ENCODE measurements at places on chromosomes 2 and 18. TPM values are rescaled to one million over a fixed set of nuclear protein-coding genes. Genes with fewer than 3 reads are reported as not detected.

GRCh38 chr2:21489080-21489479 lies 365.3 kb downstream of the TDRD15 start:
- H3K36me3 ChIP-seq: no peaks in the 10 kb centered on the region
- DNase-seq: no peak
- H3K27ac ChIP-seq: no peak overlapping the region
- H3K4me1 ChIP-seq: no peaks in the 10 kb centered on the region

DNA sequence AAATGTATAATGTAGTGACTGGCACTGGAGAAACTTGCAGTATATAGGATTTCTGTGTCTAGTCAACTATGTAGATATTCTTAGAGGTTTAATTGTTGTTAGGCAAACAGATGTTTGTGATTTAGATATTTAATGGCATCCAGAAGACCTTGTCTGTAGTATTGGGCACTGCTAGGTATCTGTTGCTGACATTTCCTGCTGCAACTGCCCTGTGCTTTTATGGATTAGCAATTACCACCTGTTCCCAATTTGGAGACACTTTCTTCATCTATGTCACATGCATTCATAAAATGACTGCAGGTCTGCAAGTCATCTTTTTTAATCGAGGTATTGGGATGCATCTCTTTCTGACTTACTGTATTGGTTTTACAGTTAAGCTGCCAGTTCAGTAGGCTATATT lies 71.3 kb downstream of the ITGA4 start:
- DNase-seq: peak; percentile 43
- H3K27me3 ChIP-seq: no peaks in the 10 kb centered on the region
- H3K4me1 ChIP-seq: no peaks in the 10 kb centered on the region
- H3K27ac ChIP-seq: no peak overlapping the region
- no peak overlapping the region for H3K4me3 ChIP-seq
- H3K36me3 ChIP-seq: no peaks in the 10 kb centered on the region

DNA sequence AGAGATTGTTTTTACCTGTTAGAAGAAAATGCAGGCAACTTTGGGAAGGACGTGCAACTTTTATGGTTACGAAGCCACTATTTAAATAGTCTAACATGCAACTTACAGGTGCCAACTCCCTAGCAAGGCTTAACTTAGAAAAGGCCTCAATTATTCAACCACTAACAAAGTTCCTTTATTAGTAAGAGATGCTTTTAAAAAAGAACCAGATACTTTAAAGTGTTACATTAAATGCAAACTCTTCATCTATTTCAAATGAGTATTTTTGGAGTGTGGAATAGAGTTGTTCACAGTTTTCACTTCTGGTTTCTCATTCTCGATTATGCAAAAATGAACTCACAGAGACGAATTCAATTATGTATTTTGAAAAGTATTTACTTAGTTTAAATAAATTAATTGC lies 51.7 kb downstream of the PELI1 start:
- no peak overlapping the region for H3K4me3 ChIP-seq
- no peak for DNase-seq
- H3K36me3 ChIP-seq: peaks cover 9% of the 10 kb centered on the region
- no peak overlapping the region for H3K27ac ChIP-seq
- no peaks in the 10 kb centered on the region for H3K4me1 ChIP-seq
- H3K27me3 ChIP-seq: no peaks in the 10 kb centered on the region

- no peak for DNase-seq
- no peak overlapping the region for H3K4me3 ChIP-seq
- no peaks in the 10 kb centered on the region for H3K4me1 ChIP-seq
Observed at GRCh38 chr18:51559902-51560287, 362.4 kb upstream of the MEX3C start.

DNA sequence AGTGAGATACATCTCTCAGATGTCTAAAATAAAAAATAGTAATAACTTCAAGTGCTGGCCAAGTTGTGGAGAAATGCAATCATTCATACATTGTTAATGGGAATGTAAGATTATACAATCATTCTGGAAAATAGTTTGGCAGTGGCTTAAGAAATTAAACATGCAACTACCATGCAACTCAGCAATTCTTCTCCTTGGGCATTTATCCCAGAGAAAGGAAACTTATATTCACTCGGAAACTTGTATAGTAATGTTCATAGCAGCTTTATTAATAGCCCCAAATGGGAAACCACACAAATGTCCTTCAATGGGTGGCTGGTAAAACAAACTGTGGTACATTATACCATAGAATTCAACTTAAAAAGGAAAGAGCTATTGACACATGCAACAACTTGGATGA lies 274.0 kb upstream of the SPRED2 start:
- no peak for DNase-seq
- H3K4me3 ChIP-seq: no peak overlapping the region
- H3K27ac ChIP-seq: no peak overlapping the region
- H3K36me3 ChIP-seq: no peaks in the 10 kb centered on the region
- no peaks in the 10 kb centered on the region for H3K27me3 ChIP-seq

RAD51AP2 gene
- total RNA-seq: not detected
